ENCODE measurements at places on chromosomes 4 and X. TPM values are rescaled to one million over a fixed set of nuclear protein-coding genes. Genes with fewer than 3 reads are reported as not detected.

Gene HTR2C
- total RNA-seq = not detected

Gene HMGN5
- total RNA-seq = 0.30 TPM

Gene GDI1
- total RNA-seq = 62.9 TPM

Gene NSUN7
- total RNA-seq = 0.15 TPM

Gene RNF212
- total RNA-seq = 0.91 TPM

Gene TCEAL6
- not detected for total RNA-seq

Gene WDR1
- total RNA-seq = 452 TPM

Gene NLGN3
- total RNA-seq = not detected

Gene FGG
- not detected for total RNA-seq

Gene ADAM29
- not detected for total RNA-seq

Gene MAGEA8
- not detected for total RNA-seq

Gene SSX2
- total RNA-seq = not detected

Gene AKAP14
- not detected for total RNA-seq

Gene WWC2
- 19.5 TPM for total RNA-seq

Gene RAB40AL
- total RNA-seq = 0.61 TPM

Gene COL4A5
- 26.7 TPM for total RNA-seq

Gene PDCL2
- not detected for total RNA-seq

Gene DCLK2
- 3.2 TPM for total RNA-seq
